ENCODE measurements at places on chromosomes 13 and 19.
A peak's percentile ranks its signal among the peaks of the same experiment; 100 is the strongest.

- no peak for DNase-seq
Measured at GRCh38 chr13:28533441-28534166, 38.7 kb upstream of the FLT1 start.

DNA sequence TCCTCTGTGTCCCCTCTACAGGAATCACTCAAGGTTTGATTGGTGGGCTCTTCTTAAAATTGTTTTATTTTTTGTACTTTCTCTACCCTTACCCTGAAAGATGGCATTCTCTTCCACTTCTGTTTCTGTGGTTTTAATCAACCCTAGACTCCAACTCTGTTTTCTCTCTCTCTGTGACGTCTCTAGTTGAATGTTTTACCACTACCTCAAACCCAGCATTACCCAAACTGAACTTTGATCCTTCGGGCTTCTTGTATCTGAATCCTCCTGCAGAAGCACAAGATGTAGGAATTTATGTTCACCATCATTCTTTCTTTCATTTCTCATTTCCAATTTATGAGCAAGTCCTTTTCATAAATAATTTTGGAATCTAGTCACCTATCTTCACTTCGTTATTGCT lies 39.9 kb downstream of the PCCA start:
- DNase-seq: no peak

DNA sequence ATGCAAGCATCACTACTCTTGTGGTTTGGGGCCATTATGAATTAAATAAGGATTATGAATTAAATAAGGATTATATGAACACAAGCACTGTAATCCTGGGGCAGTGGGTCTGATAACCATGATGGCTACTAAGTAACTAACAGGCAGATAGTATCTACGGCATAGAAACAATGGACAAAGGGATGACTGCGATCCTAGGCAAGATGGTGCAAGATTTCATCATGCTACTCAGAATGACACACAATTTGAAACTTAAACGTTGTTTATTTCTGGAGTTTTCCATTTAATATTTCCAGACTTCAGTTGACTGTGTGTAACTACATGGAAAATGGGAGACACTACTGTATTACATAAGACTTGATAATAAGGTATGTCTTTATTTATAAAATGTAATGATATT lies 15.1 kb downstream of the KCNRG start:
- no peak for DNase-seq

DNA sequence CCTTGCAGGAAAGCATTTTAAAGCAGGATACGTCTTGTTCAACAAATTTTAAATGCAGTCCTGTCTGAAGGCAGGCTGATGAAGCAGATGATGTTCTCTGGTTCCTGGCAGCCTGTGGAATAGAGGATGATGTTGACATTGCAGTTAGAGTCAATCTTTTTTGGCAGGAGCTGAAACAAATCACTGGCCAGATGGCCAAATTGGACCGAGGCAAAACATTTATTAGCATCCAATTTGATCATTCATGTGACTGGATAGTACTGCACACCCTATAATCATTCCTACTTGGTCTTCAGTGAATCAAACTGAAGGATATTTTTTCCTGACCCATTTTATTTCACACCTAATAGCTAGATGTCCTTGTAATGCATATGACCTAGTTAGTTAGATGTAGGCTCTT lies 172.2 kb upstream of the SLC10A2 start:
- no peak for DNase-seq

DNA sequence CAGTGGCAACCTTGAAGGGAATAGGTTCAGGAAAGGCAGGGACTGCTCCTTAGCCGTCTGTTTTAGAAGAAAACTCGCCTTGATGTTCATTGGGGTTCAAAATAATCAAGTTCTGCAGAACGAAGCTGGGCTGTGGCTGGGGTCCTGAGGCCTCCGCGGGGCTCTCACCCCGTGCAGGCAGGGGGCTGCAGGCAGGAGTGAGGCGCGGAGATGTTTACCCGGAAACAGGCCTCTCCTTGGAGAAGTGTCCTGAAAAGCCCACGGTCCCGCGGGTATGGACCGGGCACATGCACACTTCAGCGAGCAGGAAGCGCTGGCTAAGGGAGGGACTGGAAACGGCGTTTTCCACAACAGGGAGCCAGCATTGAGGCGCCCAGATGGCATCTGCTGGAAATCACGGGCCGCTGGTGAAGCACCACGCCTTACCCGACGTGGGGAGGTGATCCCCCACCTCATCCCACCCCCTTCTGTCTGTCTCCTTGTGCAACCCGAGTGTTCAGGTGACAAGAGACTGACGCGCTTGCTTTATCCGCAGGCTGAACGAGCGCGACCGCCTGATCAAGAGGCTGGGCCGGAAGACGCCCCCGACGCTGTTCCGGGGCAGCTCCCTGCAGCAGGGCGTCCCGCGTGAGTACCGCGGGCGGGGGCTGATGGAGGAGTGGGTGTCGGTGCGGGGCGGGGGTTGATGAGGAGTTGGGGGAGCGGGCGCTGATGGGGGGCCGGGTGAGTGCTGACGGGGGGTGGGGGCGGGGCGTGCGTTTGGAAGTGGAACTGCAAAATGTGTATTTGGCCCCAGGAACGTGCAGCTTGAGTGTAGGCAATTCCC lies 39.6 kb downstream of the SHISA2 start:
- peak; percentile 20 for DNase-seq

Data from stimulated activated CD4-positive, alpha-beta T cell treated with anti-CD3 and anti-CD28 coated beads, Interleukin-2, amount 100 ng/mL, for 48 hours (primary cell).